ENCODE measurements at places on chromosomes 7 and 10. TPM values are rescaled to one million over a fixed set of nuclear protein-coding genes. Genes with fewer than 3 reads are reported as not detected.

The ANKRD61 gene
- not detected for total RNA-seq

The JAKMIP3 gene
- under 0.01 TPM for total RNA-seq

The ZPBP gene
- not detected for total RNA-seq

The ATP5F1C gene
- 235 TPM for total RNA-seq

The ZNF853 gene
- total RNA-seq: 0.32 TPM

The SLC25A13 gene
- 43.2 TPM for total RNA-seq

The ELFN1 gene
- total RNA-seq: 1.6 TPM

The ABCB4 gene
- total RNA-seq: under 0.01 TPM

The IRF5 gene
- total RNA-seq: under 0.01 TPM

The EZH2 gene
- 10.6 TPM for total RNA-seq

The TRDMT1 gene
- total RNA-seq: 6.0 TPM

The SSC4D gene
- total RNA-seq: 0.64 TPM

Data from fibroblast of villous mesenchyme (primary cell).